ENCODE measurements at places on chromosomes 4 and X.

DNA sequence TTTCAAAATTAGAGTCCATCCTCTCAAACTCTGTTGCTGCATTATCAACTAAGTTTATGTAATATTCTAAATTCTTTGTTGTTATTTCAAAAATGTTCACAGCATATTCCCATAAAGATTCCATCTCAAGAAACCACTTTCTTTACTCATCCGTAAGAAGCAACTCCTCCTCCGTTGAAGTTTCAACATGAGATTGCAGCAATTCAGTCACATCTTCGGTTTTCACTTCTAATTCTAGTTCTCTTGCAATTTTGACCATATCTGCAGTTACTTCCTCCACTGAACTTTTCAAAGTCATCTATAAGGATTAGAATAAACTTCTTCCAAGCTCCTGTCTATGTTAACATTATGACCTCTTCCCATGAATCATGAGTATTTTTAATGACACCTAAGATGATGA lies 216.6 kb upstream of the SLC7A11 start:
- DNase-seq: no peak

DNA sequence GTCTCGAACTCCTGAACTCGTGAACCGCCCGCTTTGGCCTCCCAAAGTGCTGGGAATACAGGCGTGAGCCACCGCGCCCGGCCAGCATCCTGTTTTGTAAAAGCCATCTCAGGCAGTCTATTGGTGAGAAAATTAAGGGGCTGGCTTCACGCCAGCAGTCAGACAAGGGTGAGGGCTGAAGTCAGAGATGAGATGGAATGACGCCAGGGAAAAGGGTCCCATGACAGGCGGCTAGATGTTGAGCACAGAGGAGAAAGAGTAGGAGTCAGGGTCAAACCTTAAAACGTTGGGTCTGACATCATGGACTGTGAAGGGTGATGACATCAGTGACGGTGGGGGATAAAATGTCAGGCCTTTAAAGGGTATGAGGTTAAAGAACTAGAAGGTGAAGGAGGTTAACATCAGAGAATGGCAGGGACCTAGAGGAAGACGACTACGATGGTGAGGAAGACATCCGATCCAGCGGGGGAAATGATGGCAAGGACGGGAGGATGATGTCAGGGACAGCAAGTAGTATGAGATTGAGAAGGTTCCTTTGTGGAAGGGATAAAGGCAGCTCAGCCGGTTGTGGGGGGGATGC lies 504 bp upstream of the RBM3 start:
- peak; percentile 14 for DNase-seq

GRCh38 chr4:82430964-82431745 lies 765 bp downstream of the ENOPH1 start:
- peak; percentile 55 for DNase-seq

GRCh38 chr4:1044469-1045192 lies 33.2 kb downstream of the FGFRL1 start:
- no peak for DNase-seq

DNA sequence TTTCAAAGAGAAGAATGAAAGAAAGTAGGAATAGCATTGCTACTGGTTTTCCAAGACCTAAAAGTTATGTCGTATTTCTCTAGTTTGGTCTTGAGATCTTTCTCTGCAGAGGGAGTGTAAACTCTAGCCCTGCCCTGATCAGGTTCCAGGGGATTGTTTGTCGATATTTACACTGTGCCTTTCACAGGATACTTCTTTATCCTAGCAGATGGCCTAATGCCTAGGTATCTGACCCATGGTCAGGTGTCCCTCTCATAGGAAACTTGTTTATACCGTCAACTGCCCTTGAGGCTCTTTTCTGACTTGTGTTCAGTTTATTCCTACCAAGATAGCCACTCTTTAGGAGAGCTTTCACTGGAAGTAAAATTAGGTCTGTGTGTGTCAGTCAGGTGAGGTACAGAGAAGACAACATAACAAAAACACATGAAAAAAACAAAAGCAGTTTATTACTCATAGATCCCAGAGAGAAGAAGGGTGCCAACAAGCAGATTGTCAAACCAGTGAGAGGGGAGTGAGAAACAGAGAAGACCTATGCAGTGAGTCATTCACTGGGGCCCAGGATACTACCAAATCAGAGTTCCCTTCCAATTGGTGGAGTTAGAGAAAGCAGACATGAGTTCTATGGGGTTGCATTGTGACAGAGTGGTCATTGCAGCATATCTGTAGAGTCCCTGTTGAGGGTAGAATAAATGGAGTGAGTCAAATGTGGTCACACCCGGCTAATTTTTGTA lies 40.6 kb upstream of the THOC2 start:
- no peak for DNase-seq

- DNase-seq: no peak
Measured at GRCh38 chr4:176188654-176189053, 6.7 kb downstream of the SPATA4 start.

DNA sequence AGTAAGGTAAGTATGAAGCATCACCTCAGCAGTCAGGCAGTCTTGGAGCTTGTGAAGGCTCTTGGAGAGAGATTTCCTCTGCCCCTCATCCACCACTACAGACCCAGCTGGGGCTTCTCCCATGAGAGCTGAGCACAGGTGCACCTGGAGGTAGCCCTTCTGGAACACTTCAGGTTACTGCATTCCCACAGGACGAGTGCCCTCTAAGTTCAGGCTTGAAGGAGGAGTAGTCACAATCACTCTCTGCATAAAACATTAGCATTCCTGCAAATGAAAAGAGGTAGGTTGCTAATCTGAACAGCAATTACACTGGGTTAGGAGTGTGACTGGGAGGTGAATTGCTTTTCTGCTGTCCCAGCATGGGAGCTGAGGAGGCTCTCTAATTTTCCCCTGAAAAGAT lies 308.8 kb downstream of the TEX13C start:
- no peak for DNase-seq

- no peak for DNase-seq
Measured at GRCh38 chr4:3441501-3442459, at the start of gene HGFAC. Gene HGFAC (plus strand): TSS chr4:3441968. CDS start chr4:3442002, 34 bp downstream.

- DNase-seq: no peak
Measured at GRCh38 chrX:54494989-54495813, 833 bp downstream of the FGD1 start.

- no peak for DNase-seq
Measured at GRCh38 chrX:48487362-48487798, 11.4 kb downstream of the FTSJ1 start.

DNA sequence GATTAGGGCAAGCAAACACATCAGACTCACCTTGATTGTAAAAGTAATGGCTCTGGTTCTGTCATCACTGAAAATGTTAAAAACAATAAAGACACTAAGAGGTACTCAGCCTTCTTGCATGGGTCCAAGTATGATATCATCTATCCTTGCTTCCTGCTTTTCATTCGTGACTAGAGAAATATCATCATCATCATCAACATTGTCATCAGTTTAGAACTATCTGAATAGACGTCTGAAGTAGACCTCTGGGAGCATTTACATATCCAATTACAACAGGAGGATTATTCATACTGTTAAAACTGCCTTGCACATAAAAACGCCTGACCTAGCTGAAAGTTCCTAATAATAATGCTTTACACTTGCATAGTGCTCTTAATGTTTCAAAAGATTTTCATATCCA lies 9.8 kb upstream of the FRAS1 start:
- no peak for DNase-seq

GRCh38 chr4:150581641-150582051 lies 305 bp upstream of the MAB21L2 start:
- DNase-seq: no peak

DNA sequence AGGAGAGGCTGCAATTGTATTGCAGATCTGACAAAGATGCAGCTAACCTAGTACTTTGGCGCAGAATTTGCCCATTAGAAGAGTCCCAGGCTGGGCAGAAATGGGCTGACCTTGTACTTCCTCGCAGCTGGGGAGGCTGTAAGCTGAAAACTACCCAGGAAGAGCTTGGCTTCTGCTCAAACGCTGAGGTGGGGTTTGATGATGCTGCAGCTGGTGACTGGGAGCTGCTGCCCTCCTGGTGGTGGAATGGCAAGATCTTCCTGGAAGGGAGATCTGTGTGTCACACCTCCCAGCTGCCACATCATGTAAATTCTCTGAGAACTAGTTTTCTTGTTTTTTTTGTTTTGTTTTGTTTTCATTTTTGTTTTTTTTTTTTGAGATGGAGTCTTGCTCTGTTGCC lies 17.4 kb downstream of the CCNG2 start:
- DNase-seq: no peak

DNA sequence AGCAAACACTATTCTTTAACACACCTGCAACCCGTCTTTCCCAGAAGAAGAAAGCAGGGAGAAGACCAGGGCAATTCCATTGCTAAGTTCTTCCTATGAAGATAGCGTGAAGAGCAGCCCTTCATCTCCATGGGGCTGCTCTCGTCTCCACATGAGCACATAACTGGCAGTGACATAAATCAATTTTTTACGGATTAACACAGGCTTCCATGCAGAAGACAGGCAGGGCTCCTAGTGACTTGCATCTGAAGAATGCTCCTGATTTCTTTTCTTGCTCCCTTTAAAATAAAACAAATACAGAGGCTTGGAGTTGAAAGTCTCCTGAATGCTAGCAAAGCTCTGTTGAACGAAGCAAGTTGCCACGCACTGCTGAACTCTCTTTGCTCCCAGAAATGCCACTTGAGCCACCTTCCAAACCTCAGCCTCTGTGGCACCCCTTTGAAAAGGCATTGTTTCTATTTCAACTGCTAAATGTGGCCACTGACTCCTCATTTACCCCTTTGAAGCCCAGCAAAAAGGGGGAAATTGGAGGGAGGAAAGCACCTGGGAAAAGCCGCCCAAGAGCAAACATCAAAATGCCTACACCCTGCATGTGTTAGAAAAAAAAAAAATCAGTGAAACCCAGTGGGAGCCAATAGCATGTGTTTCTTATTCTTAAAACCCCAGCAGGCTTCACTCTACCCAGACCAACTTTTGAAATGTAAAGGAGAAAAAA lies 383.7 kb downstream of the IDS start:
- DNase-seq: no peak

DNA sequence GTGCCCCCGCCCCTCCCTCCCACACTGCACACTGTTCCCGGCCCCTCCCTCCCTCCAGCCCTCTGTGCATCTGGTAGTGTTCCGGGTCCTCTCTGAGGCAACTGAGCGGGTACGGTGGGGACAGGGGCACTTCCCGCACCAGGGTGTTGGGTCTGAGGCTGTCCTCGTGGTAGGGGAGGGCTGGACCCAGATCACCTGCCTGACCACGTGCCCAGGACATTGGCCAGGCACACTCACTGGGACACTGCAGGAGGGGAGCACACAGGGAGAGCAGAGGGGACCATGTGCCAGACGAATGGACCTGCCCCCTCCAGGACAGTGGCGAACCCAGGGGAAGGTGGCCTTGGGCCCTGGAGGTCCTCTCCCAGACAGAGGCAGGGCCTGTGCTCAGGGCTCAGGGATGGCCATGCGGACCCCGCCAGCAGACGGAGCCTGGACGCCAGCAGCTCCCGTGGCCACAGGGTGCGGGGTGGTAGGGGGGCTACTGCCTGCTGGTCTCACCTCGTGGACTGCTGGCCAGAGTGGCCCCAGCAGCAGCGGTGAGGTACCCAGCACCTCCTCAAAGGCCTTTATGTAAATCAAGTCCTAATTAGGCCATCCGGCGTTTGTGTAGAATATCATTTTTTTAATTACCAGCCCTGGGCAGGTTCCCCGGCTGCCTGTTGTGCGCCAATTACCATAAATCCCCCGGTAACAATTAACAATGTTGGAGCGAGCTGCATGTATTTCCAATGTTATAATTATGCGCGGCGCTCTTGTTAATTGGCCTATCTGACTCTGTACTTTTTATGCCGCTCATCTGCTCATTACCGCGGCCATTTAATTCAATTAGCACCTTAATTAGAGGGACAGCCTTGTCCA lies 106.9 kb downstream of the FAM53A start:
- no peak for DNase-seq

DNA sequence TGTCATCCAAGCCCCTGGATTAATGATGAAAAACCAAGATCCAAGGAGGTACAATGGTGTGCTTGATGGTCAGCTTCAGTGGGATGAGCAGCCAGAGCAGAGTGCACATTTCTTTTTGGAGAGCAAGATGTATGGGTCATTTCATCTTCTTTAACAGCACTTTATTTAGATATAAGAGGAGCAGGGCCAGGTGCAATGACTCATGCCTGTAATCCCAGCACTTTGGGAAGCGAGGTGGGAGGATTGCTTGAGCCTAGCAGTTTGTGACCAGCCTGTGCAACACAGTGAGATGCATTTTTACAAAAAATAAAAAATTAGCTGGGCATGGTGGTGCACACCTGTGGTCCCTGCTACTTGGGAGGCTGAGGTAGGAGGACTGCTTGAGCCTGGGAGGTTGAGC lies 45.3 kb upstream of the MAP3K15 start:
- no peak for DNase-seq

DNA sequence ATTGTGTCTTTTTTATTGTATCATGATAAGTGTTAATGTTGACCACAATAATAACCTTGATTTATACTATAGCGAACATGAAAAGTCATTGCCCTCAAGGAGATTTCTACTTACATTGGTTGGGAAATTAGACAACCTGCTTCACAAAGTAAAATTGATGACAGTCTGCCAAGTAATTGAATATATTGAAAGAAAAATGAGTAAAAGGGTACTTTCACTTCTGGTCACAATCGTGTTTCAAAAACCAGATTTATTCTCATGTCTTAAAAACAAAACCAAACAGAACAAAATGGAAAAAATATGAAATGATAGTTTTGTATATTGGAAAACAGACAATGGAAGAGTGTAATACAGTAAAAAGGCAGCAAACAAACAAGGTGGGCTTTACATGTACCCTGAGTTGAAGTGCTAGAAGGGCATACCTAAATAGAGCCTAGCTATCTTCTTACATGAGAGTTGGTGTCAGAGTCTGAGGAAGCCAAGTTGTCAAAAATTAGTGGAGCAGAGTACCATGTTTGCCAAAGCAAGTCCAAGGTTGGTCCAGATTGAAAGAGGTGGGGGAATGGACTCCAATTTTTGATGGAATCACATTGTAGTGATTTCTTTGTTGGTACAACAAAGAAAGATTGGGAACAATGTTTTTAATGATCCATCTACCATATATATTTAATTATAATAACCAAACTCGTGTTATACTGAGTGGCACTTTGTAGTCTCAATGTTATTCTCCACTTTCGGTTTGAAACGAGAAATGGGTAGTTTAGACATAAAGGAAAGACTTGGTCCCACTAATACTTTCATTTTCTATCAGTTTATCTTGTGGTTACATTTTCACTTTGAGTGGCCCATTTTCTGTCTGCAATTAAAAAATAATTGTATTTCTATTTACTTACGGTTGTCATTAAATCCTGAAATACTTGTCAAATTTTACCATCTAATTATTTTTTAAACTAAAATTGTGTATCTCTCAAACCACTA lies 775.6 kb downstream of the STIM2 start:
- no peak for DNase-seq

GRCh38 chrX:135327299-135327698 lies 18.0 kb downstream of the ETDC start:
- no peak for DNase-seq

Data from C1 segment of cervical spinal cord (tissue), 14 donors.